Glutamatergic neuron (in vitro differentiated cells): ENCODE measurements at places on chromosomes 3 and 15. TPM values are rescaled to one million over a fixed set of nuclear protein-coding genes. Genes with fewer than 3 reads are reported as not detected.

NTRK3 gene
- total RNA-seq = 9.5 TPM

DNA sequence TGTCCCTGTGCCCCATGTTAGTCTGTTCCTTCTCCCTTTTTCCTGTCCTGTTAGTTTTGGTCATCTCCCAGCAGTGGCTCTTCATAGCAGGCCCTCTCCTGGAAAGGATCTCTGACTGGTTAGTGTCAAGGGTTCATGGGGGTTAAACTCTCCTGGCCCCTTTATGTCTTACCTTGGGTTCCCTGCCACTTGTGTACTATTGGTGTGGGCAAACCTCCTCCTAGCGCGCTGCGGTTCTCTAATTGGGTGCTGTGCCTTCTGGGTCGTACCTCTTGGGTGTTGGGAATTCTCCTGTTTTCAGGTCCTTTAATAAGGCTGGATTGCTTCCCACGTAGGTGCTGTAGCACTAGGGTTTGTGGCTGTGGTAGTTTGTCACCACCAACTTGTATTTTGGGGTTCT, 18.8 kb downstream of the GMPS start:
- no peak for DNase-seq

MESP2 gene
- total RNA-seq = not detected

AMT gene
- total RNA-seq = 12.4 TPM

GRCh38 chr3:70618151-70618550, 305.7 kb upstream of the MDFIC2 start:
- DNase-seq = no peak

- DNase-seq = no peak
Measured at GRCh38 chr3:59249004-59249403, 199.2 kb upstream of the CFAP20DC start.
